DMS 273 treated with DMSO at 0.1 percent for 48 hours (cell line): ENCODE measurements at places on chromosomes 11 and 22.
A peak's percentile ranks its signal among the peaks of the same experiment; 100 is the strongest.

- no peak for DNase-seq
These were observed 61.6 kb upstream of the TOP3B start for GRCh38 chr22:22044153-22044552.

GRCh38 chr11:34349882-34350281 is 7.9 kb downstream of the ABTB2 start:
- no peak for DNase-seq

DNA sequence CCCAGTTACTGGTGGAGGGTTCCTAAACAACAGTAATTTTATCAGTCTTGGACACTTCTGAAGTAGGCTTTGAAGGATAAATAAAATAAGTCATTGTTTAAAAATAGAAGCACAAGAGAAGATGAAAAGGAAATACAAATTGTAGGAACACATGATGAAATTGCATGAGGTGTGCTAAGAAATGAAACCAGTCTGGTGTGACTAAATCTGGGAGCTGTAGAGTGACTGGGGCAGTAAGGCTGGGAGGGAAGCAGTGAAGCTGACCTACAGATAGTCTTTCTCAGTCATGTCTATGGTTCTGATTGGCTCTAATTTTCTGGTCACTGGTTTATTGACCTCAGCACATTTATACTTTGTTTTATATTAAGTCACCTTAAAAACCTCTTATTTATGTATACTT is 139.1 kb downstream of the SLC17A6 start:
- no peak for DNase-seq

GRCh38 chr11:39462506-39462905 is 1996.9 kb downstream of the LRRC4C start:
- DNase-seq = no peak

- no peak for DNase-seq
These were observed 652.5 kb downstream of the NTM start for GRCh38 chr11:132022733-132023478.

DNA sequence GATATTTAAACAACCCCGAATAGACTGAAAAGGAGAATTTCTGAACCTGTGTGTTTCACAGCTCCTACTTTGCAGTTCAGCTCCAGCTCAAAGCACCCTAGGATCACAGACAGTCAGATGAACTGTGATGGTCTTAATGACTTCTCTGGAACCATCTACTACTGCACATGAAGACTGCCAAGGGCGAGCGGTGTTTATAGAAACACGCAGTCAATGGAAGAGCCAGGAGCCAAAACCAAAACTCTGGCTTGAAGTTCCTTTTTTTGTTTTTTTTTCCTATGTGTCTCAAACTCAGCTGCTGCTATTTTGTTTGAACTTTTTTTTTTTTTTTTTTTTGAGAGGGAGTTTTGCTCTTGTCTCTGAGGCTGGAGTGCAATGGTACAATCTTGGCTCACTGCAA is 382.6 kb upstream of the SYN3 start:
- no peak for DNase-seq

DNA sequence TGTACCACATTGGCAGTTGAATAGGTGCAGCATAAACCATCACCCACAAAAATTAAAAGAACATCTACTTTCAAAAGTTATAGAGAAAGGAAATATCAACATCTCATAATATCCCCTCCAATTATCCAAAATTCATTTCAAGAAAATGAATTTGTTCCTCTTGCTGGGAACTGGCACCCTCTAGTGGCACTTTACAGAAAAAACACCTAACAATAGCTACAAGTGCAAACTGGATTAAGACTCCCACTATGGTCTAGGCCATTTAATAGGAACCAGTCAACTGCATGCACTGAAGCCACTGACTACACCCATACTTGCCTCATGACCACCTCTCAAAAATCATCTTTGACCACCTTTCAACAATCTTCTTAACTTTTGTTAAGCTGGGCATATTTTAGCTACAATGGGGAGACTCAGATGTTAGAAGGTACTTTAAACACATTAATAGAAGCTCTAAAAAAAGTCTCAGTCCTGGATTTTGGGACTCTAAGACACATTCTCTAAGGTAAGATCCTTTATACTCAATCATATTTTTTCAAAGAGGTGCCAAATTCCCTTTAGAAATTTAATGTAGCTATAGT is 17.3 kb downstream of the TRAF6 start:
- peak; percentile 1 for DNase-seq

- peak; percentile 72 for DNase-seq
These were observed at the start of gene APOL2 for GRCh38 chr22:36239401-36240171. Gene APOL2 (minus strand): TSS chr22:36239527. CDS start chr22:36233162, 6,365 bp downstream.

DNA sequence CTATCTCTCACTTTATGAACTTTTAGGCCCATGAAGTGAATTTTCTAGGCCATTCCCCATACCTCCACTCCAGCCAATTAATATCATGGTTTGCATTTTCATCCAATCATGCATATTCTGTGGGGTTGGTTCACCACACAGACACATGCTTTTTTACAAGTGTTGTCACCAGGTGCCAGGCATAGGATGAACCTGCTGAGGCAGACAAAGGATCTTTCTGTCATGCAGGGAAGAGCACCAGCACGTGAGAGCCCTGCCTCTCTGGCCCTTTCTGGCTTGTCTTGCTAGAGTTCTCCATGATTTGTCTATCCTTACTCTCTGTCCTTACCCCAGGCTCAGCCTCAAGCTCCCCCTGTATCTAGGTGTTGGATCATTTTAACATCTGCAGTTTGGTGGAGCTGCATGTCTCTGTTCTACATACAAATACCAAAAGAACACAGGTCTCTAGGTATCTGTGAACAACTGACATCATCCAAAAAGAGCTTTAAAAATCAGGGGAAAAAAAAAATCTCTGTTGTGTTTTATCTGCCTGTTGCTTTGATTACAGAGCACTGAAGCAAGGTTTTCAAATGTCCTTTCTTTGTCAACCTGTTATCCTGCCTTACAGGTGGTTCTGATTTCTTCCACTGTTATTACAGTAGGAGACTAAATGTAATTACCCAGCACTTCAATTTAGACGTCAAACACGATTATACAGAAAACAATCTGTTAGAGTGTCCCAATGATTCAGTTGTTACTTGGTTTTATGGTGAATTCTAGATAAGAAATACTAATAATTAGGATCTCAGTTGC is 58.4 kb upstream of the GRAMD1B start:
- no peak for DNase-seq

- no peak for DNase-seq
These were observed 131.2 kb downstream of the BUD13 start for GRCh38 chr11:116641561-116642045.

GRCh38 chr11:109247071-109247470 is 174.9 kb upstream of the C11orf87 start:
- DNase-seq = no peak

GRCh38 chr11:64885367-64886286 is 7.2 kb upstream of the EHD1 start:
- DNase-seq = no peak

DNA sequence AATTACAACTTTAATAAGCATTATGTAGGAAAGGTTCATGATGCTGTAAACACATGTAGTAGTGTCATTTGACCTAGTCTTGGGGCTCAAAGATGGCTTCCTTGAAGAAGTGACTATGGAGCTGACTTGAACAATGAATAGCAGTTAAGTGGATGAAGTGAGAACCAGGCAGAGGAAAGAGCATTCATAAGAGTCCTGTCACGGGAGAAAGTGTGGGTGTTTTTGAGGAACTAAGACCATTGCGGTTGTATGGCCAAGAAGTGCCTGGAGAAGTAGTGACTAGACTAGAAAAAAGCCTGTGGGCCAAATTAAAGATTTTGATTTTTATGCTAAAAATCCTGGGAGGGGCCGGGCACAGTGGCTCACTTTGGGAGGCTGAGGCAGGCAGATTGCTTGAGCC is 7.2 kb upstream of the IL18BP start:
- no peak for DNase-seq

DNA sequence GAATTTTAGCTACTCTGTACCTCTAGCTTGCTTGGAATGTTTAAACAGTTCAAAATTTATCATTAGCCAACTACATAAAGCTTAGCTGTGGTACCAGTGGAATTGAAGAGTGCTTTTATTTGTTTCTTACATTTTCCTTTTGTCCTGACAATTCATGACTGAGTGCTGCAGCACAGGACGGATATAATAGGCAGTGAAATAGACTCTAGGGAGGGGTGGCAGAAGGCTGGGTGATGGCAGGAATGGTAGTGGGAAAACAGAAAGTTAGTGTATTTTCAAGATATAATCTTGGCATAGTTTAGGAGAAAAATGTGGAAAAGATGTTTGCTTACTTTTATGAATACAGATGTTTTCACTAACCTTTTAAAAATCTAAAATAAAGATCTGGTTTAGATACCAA is 31.1 kb upstream of the ARHGAP32 start:
- DNase-seq = no peak

GRCh38 chr11:48169717-48170116 is 46.9 kb upstream of the OR4B1 start:
- no peak for DNase-seq

DNA sequence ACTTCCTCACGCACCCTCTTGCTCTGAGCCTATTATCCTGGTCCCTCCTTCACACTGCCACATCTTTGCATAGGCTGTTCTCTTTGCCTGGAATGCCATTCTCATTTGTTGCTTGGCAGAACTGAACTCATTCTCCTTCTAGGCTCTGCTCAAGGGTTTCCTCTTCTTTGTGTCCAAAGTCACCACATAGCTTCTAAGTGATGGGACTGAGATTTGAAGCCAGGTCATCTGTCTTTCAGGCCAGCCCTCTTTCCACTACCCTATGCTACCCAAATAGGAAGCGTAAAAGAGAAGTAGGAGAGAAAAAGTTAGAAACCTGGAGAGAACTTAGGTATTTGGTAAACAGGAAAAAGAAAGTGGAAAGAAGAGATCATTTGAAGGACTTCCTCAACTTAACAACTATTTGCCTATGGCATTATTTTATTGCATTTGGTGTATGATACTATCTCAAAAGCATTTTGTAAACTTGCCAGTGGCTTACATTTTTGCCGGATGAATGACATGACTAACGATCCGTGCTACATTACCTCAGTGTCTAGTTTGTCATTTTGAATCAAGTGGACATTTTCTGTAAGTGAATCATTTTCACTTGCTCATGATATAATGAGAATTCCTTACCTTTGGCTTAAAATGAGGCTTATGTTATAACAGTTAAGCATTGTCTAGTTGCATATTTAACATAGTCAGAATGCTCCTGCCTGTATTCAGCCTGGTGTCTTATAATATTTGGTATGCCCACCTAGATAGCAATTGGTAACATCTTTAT is 18.5 kb downstream of the NF2 start:
- DNase-seq = no peak

DNA sequence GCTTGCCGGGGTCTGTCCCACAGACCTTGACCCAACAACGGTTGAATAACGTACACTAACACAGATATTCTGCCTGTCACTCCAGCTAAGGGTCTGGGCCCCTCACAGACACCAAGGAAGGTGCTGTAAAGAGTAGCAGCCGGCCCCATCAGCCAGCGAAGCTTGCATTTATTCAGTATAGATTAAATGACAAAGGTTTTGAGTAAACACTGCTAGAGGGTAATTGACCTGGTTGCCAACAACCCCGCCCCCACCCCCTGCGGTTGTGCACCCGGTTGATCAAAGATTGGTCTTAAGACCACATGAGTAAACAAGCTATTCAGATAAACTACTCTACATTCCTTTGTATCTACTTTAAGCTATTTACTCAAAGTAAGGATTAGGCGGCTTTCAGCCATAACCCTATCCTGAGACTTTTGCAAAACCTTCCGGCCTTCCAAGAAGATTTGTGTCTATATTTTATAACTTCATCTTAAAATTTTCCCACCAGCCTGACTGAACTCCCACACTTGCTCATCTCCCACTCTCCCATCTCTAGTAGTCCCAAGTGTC is 4.8 kb upstream of the CKAP5 start:
- no peak for DNase-seq

DNA sequence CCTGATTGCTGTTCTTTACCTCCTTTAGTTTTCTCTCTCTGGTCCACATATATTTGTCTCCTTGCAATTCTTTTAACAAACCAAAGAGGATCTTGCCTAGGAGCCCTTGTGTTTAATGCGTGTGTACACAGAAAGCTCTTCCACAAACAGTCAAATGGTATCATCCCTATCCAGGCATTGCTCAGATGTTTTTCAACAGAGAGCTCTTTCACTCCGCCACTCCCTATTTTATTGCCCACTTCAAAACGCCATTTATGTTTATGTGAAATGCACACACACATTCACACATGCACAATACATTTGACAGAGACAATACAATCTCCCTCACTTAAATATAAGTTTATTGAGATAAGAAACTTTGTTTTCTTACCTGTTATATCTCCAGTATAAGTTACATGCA is 4.7 kb downstream of the OR5AP2 start:
- no peak for DNase-seq

GRCh38 chr11:96147906-96148486 is 195.0 kb downstream of the MAML2 start:
- no peak for DNase-seq

DNA sequence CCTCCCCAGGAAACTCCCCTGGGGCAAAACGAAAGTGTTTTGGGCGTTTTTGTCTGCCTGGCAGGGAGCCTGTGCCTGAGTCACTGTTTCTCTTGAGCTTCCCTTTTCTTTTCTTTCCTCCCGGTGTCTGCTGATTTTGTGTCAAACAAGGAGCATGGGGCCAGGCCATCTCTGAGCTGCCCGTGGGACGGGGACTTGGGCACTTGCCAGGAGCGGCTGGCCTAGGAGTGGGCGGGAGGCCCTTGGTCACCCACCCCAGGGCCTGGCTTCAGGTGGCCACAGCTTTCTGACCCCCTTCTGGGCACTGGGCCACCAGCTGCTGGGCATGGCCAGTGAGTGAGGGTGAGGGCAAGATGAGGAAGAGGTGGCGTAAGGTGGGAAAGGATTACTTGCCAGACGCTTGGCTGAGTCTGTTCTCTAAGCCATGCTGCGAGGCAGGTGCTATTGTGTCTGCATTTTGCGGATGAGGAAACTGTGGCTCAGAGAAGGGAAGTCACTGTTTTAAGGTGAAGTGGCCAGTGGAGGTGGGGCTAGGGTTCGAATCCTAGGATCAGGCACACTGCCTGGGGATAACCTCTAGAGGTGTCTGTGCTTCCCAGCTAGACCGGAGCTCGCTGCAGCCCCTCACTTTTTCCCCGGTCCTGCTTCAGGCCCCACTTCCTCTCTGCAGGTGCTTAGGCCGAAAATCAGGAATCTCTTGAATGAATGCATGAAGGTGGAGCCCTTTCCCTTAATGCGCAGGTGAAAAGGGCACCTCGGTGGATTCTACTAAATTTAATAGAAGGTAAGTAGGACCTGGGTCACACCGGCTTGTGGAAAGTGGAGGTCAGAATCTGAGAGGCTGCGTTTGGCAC is 7.8 kb upstream of the NFAM1 start:
- DNase-seq = no peak

GRCh38 chr22:38733724-38734381 is 21.9 kb downstream of the SUN2 start:
- DNase-seq = peak; percentile 66

DNA sequence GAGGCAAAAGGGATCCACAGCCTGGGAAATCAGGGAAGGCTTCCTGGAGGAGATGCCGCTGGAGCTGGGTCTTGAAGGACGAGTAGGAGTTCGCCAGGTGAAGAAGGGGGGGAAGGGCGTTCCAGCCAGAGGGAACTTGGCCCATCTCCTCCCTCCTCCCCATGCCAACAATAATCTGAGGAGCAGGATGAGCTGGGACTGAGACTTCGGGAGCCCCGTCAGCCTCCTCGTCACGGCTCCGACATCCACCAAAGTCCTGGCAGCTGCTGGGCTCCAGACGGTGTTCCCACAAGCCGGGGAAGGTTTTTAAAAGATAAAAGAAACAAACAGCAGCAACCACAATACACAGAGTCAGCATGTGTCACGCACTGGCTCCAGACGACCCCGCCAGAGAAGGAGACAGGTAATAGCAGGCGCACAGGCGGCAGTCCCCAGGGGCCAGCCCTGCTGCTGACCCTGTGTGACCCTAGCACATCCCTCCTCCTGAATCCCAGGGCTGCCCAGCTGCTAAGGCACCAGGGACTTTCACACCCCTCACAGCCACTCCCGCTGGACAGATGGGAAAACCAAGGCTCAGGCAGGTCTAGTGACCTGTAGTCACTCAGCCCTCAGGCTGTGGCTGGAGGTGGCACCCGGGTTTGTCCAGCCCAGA is 37.3 kb downstream of the NUP50 start:
- no peak for DNase-seq
